Mammary epithelial cell (primary cell): ENCODE measurements at places on chromosomes 7 and 10.

- DNase-seq: peak; percentile 89
Measured at GRCh38 chr10:71766717-71767419, 6.5 kb downstream of the VSIR start.

DNA sequence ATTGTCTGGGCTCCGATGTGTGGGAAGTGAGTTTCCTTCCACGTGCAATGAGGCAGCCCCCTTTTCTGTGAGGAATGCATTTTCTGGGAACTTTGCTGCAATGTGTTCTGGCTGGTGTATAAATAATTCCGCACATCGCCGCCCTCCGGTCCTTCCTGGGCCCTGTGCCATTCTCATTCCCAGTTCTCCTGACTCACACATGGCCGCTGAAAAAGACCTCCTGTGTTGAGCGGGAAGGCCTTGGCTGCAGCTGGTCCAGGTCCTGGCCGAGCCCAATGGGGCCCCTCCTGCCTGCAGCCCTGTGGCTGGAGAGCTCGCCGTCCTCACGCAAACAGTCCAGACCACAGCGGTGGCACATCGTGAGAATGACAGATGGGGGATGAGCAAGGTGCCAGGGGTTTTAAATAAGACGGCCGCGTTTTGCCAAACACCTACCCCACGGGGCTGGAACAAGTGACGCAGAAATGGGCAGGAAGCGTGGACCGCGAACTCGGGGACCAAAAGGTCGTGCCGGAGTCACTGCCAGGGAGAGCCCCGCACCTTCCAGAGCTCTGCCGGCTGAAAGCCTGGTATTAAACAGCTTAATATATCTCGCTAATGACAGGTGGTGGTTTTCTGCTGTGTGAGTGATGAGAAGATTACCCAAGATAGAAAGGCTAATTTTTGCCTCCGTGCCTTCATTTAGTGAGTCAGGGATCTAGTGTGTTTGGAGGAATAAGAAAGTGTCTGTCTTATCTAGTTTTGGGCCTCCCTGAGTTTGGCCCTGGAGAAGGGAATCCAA lies 37.0 kb downstream of the FAM20C start:
- no peak for DNase-seq

GRCh38 chr7:114084002-114084471 lies 165.2 kb upstream of the PPP1R3A start:
- no peak for DNase-seq

DNA sequence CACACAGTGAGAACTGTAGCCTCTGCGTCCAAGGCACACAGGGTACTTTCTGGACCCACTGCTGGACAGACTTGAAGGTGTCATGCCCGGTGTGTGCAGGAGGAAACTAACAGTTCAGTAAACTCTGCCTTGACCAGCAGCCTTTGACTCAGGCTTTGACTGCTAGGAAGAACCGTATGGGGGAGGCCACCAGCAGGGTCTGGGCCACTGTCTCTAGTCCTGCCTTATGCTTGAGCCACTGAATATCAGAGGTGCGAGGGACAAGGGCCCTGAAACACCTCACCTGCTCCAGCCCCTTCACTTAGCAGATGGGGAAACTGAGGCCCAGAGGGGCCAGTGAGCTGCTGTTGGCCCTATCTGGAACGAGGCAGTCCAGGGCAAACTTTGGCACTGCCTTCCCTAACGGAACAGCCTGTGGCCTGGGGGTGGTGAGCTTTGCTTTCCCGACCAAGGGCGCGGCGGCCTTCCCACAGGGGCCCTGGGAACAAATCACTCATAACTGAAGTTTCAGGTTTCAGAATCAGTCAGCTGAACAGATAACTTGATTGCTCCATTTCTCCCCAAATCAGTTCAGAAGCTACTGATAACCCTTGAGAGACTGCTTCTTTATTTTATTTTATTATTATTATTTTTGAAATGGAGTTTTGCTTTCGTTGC lies 130.0 kb downstream of the FAM53B start:
- DNase-seq: no peak

GRCh38 chr10:8404721-8405120 lies 350.2 kb downstream of the GATA3 start:
- peak; percentile 70 for DNase-seq

DNA sequence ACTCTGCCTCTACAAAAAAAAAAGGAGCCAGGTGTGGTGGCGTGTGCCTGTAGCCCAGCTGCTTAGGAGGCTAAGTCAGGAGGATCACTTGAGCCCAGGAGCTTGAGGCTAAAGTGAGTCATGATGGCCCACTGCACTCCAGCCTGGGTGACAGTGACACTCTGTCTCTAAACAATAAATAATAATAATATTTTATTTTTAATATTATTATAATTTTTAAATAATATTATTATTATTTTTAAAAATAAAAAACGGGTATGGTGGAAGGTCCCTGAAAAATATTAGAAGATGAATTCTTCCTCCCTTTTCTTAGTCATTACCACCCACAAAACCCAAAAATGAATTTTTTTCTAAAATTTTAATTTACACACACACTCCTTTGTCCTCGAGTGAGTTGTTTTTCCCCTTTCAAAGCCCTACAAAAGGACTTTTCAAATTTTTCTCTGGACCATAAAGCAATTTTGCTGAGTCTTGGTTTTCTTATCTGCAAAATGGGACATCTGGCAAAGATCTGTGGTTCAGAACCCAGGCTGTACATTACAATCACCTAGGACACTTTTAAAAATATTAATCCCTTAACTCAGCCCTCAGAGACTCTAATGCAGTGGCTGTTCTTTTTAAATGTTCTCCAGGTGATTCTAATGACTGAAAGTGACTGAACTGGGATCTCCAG lies 174.0 kb upstream of the NEBL start:
- DNase-seq: no peak

DNA sequence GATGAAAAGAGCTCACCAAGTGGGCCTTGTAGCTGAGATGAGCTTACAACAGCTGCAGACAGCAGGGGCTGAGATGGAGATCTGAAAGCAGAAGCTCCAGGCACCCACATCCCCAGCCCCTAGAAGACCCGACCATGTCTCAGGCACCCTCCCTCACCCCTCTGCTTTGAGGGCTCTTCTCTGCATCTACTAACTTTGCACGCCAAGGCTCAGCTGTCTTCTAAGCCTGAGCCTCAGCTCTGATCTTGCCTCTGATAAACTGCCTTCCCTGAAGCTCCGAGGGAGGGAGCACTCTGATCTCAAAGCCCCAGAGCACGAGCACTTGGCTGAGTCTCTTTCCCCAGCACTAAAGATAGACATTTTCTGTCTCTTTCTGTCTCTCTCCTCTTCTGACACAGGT lies 42.0 kb downstream of the ANXA8 start:
- no peak for DNase-seq

DNA sequence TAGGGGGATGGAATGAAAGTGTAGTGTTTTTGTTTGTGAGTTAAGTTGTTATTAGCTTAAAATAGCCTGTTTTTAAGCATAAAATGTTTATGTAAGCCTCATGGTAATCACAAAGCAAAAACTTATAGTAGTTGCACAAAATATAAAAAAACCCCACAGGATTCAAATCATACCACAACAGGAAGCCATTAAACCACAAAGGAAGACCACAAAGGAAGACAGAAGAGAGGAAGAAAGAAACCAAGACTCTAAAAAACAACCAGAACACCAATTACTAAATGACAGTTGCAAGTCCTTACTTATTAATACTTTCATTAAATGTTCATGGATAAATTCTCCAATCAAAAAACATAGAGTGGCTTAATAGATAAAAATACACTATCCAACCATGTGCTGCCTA lies 63.6 kb downstream of the ANKRD7 start:
- no peak for DNase-seq
